ENCODE measurements at places on chromosomes 7 and 10.
A peak's percentile ranks its signal among the peaks of the same experiment; 100 is the strongest.

DNA sequence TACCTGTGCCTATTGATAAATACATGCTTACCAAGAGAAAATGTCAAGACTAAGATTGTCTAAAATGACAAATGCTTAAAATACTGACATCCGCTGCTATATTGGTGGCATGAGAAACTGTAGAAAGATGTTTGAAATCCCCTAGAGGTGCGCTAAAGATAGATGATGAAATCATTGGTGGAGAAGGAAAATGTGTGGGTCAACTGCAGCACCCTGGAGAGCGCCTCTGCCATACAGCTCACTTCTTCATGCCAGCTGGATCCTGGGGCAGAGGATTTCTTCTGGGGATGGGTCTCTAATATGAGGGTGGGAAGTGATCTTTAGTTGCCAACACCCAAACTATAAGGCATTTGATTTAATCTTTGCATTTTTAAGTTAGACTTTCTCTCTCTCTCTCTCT is 680.4 kb upstream of the POM121L12 start:
- no peak for DNase-seq

DNA sequence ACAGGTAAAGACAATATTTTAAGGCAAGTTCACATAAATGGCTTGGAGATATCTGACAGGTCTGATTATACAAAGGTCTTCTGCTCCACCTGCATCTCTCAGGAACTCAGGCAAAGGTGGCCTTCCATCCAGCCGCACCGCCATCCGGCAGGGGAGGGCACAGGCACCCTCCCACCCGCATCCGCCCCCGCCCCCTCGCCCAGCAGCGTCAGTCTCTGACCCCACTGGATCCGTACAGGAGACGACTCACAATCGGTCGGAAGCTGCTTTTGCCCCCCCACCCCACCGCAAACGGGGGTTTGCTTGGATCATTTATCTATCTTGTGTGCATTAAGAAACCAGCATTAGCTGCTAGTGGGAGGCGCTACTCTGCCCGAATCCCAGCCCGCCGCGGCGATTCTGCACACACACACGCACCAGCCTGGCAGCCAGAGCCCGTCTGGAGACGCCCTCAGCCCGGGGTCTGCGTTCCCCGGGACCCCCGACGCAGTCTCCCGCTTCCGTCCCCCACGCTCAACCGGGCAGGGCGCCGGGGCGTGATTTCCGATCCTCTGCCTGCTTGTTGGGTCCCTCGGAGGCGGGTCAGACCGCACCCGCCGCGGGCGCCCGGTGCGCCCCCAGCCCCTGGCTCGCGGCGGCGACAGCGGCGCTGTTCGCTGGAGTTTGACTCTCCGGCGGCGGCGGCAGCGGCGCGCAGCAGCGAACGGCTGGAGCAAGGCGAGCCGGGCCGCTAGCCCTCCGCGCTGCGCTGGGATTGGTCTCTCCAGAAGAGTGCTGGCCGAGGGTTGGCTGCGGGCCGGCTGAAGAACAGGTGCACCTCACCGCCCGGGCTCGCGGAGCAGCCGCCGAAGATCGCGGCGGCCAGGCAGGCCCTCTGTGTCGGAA is 820 bp upstream of the NRG3 start:
- no peak for DNase-seq

GRCh38 chr7:15330943-15331342 is 230.9 kb downstream of the AGMO start:
- DNase-seq = no peak

DNA sequence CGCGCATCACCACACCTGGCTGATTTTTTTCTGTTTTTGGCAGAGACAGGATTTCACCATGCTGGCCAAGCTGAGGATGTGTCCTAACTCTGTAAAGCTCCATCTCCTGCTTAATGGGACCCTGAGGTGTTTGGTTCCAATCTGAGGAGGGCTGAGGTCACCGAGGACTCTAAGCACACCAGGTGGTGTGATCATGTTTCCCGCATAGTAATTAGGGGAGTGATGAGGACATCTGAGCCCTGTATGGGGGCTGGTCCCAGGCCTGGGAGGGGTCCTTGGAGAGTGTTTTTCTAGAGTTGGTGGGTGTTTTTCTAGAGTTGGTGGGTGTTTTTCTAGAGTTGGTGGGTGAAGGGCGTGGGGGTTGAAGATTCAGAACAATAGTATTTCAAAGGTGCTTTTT is 3.0 kb upstream of the ABHD11 start:
- DNase-seq = no peak

DNA sequence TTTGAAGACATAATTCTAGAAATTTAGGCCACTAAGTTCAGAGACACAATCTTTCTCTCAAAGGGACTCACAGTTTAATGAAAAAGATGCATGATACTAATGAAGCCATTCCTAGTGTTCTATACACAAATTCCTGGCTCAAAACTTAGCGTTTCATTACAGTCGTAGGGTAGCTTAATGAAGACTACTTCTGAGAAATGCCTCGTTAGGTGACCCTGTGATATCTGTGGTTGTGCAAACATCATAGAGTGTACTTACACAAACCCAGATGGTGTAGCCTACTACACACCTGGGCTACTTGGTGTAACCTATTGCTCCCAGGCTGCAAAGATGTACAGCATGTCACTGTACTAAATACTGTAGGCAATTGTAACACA is 488 bp upstream of the CHCHD3 start:
- no peak for DNase-seq

GRCh38 chr7:17300012-17300411 is 1.6 kb downstream of the AHR start:
- peak; percentile 30 for DNase-seq

DNA sequence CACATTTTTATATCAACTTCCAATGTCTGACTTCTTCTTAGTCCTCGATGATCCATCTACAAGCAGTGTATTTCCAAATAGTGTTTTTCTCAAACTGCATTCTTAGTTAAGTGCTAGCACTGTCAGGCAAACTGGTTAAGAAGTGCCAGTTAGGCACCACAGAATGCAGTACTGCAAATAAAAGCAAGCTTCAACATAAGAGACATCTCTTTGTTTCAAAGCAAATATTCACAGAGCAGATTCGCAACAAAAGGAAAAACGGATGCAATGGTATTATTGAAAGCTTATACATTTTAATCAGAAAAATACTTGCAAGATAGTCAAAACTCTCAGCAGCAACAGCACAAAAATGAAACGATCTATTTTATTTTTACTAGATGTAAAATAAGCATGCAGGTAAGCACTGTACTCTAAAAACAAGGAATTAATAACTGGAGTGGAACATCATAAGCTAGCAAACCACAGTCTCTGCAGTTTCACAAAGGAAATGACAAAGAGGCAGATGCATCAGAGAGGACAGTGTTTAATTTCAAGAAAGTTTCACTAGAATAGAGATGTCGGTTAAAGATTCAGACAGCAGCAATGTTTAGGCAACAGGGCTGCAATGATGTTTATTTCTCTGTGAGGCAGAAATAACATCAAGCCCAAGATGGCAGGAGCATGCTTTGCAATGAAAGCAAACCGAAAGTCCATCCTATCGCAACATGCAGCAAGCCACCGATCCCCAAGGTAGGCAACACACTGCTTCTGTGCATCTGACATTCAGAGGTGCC is 82.0 kb downstream of the FGFR2 start:
- no peak for DNase-seq

DNA sequence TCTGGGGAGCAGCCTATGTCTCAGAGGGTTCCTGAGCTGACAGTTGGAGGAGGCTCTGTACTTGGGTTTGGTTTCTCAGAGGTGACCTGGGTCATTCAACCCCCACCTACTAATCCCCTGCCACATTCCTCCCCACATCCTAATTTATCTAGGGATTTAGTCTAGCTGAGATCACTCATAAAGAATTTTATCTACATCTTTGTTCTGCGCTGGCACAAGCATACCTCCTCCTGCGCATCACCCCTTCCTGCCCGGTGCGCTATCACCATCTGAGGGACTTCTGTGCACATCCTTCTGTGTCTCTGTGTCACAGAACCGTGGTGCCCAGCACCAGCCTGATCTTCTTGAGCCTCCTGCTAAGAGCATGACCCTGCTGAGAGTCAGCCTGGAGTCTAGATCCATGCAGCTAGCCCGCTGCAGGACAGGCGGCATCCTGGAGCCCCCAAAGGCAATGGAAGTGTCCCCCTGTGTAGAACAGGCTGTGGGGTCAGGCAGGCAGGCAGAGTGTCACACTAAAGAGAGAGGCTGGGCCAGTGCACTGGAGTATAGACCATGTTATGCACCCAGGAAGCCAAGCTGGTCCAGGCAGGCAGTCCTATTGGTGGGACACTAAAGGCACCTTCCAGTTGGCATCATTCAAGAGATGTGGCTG is 63.6 kb downstream of the ARHGAP22 start:
- no peak for DNase-seq

DNA sequence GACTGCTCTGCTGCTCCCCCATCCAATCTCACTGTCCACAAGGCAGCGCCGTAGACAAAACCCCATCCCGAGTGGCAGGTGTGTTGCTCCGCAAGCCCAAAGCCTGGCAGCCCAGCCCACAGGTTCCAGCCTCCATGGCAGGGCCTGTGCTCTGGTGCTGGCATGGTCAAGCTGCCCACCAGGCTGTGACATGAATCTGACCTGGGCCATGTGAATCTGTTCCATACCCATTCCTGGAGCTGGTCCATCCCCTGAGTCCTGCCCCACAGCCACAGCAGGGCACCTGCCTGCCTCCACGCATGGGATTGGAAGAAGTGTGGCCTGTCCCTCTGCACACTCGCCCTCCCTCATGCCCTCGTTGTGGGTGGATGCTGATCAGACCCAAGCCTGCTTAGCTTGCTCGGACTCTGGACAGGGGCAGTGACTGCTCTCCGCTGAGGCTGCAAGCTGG is 128.8 kb downstream of the PTPN20 start:
- DNase-seq = no peak

DNA sequence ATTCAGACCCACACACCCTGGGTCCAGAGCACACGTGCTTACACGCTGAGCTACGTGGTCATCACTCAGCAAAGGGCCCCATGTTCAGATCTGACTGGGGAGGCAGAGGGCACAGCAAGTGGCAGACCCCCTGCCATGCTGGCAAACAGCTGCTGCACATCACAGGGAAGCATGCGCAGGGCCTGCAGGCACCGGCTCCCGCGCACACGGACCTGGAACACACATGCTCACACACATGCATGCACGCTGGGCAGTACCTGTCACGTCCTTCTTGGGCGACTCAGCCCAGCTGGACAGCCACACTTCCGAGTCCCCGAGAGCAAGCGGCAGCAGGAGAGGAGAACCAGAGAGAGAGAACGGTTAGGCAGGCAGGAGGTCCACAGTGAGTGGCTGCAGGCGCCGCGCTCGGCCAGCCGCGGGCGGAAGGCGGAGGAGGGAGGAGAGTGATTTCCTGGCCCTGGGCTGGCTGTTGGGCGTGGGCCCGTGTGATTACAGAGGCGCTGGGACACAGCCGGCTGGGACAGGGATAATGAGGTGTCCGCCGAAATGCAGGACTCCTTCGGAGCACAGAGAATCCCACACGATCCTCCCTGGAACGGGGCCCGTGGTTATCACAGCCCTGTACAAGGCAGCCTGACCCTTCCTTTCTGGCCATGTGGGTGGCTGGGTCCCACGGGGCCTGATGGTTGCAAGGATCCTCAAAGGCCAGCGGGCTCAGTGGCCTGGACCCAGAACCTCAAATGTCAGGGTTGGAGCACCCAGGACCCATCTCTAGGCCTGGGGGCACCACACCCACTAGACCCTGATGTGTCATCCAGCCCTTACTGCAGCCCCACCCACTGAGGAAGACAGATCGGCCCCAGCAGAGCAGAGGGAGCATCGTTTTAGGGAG is 175.1 kb downstream of the NEURL1 start:
- DNase-seq = no peak

- DNase-seq = no peak
Observed at GRCh38 chr10:77350711-77351119, 286.9 kb downstream of the KCNMA1 start.

DNA sequence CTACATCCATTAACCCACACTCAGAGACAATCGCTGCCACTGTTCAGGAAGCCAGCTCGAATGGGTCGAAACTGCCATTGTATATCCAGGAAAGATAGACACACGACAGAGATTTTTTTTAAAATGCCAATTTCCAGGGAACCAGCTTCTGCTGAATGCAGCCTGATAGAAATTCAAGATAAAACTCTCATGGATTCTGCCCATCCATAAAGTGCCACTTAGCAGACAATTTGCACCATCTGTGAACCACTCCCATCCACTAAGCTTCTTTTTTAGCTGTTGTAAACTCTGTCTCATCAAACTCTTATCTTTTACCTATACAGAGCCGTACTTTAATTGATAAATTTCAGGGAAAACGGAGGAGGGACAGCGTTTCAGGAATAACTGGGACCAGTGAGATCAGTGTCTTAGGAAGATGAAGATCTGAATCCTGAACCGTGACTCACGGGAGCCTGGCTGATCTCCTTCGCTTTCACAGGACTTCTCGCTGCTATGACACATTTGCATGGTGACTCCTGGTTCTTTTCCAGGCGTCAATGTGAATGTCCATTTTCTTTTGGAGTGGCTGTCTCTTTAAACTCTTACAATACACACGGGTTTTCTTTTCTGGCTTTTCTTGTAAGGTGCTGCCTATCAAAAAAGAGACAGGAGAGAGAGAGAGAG is 103.4 kb downstream of the FAM204A start:
- DNase-seq = no peak

- DNase-seq = peak; percentile 8
Observed at GRCh38 chr10:88457660-88458059, 125.5 kb downstream of the RNLS start.

DNA sequence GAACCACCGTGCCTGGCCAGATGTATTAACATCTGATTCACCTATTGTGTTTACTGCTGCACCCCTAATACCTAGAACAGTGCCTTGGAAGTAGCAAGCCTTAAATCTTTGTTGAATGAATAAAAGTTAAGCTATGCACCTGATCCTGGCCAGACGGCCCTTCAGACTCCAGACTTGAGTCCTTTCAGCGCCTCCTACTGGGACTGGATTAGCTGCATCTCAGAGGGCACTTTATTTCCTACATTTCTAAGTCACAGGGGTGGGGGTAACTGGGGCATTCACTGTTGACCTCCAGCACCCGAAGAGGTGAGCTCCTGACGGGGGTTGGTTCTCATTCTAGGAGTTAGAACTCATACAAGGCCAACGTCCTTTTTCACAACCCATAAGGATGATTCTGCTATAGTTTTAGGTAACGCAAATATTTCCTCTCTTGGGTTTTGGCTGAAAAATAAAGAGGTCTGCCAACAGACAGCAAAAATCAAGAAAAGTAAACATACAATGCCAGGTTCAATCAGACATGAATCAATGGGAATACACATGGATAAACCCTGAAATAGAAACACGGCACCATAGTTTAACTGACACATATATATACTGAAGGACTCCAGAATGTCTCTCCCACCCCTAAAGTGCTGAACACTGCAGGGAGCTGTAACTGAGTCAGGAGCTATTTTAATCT is 48.0 kb upstream of the DLG5 start:
- DNase-seq = no peak

- DNase-seq = no peak
Observed at GRCh38 chr7:139600306-139600705, 76.8 kb downstream of the CLEC2L start.

DNA sequence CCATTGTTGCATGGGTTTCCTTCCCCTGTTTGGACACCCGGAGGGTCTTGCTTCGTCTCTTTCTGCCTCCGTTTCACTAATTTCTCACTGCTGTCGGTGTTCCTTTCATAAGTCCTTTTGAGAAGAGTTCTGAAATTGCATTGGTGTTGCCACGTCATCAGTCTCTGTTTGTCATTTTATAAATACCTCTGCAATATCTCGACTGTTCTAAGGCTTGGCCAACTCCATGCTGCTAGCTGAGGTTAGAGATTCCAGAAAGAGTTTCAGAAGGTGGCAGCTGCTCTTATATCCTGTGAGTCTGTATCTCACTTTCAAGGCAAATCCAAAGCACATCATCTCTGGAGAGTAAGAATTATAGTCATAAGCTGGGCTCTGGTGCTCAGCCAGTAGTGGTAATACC is 148.0 kb upstream of the INSYN2A start:
- DNase-seq = no peak

All from CD4-positive, alpha-beta T cell treated with Interleukin-21 for 1 hour (primary cell).